ENCODE measurements at places on chromosomes 4 and X.

GRCh38 chr4:153222707-153223426 is 18.6 kb downstream of the TRIM2 start:
- DNase-seq = peak; percentile 23

GRCh38 chrX:16839852-16840460 is 30.2 kb downstream of the RBBP7 start:
- DNase-seq = no peak

- DNase-seq = no peak
Observed at GRCh38 chr4:53500546-53500945, 90.7 kb downstream of the LNX1 start.

GRCh38 chrX:32847921-32848320 is 363.4 kb downstream of the DMD start:
- DNase-seq = no peak

DNA sequence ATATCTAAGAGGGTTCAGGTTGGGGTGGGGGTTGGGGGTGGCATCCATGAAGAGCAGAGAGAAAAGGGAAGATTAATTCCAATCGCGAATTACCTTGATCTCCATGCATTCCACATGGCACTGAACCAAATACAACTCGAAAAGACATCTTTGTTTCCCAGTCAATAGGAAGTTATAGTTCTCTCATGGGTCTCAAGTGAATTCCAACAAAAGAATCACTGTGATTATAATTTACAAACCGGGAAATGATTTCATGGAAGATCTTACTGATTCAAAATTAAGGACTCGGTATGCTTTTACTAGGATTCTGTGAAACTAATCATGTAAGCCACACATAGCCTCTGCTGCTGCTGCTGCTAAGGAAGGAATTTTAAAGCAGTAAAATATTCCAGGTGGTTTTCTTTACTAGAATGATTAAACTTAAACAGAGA is 26.6 kb upstream of the AMELX start:
- DNase-seq = no peak

DNA sequence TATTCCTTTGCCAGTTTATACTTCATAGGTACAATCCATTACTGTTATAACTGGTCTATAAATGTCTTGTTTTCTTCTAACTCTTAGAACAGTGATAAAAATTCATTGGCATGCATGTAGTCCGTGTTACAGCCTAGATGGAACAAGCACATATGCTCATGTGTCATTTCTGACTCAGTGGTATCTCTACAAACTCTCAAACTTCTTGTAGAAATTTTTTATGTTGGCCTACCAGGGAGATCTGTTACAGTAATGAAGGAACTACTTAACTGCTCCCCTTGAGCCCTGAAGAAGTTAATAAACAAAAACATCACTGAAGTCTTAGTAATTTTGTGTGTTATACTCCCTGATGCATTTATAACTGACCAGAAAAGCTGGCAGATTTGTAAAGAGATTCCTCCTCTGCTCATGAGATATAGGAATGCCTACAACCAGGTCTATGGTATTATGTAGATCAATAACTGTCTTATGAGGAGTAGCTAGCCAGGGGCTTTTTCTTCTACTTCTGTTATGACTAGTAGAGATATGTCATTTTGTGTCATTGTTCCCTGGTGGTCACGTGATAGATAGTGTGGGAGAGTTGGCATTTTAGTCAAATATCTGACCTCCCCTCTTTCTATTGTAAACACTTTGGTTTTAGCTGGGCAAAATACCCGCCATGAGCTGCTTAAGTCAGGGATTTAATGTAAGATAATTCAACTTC is 53.7 kb upstream of the FAAH2 start:
- no peak for DNase-seq

GRCh38 chrX:129665916-129666644 is 11.3 kb upstream of the APLN start:
- no peak for DNase-seq

GRCh38 chr4:177109769-177110168 is 199.9 kb upstream of the NEIL3 start:
- DNase-seq = no peak

GRCh38 chr4:11507920-11508319 is 79.2 kb upstream of the HS3ST1 start:
- DNase-seq = no peak

DNA sequence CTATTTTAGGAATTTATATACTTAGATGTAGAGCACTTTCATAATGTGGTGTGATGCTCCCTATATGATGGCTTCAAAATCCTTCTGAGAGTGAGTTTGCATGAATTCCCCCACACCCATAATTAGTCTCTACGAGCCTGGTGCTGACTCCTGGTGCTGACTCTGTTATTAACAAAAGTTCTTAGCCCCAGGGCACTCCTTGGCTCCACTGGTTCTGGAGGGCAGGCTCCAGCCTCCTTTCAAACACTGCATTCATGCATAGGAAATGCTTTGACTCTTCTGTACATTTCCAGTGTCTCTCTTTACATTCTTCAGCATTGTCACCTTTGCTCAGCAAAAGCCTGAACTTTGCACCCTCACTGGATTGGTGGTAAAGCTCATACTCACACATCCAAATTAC is 64.0 kb downstream of the LNX1 start:
- DNase-seq = no peak

- DNase-seq = no peak
Observed at GRCh38 chr4:125541836-125542385, 227.2 kb downstream of the FAT4 start.

DNA sequence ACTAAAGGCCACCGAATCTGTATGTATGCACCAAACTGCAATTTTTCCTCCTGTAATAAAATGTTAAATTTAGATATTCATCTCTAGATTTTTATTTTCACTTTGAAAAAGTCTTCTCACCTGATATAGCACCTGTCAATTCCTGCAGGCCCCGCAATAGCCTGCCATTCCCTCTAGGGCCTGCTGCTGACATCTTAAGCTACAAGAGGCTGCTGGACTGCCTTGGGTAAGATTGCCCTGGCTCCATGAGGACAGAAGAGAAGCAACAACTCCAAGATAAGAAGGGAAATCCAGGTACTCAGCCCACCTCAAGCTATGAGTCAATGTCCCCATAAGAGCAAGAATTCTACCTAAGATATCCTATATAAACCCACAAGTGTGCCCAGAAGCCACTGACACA is 230.2 kb upstream of the AGTR2 start:
- no peak for DNase-seq

GRCh38 chrX:153844509-153845082 is 14.3 kb upstream of the PDZD4 start:
- DNase-seq = no peak

All from activated CD4-positive, alpha-beta T cell treated with anti-CD3 and anti-CD28 coated beads for 4 hours (primary cell).